ENCODE measurements at places on chromosomes 4 and X. TPM values are rescaled to one million over a fixed set of nuclear protein-coding genes. Genes with fewer than 3 reads are reported as not detected.

- no peak for DNase-seq
These were observed 9.2 kb downstream of the VCX start for GRCh38 chrX:7852166-7852565.

DNA sequence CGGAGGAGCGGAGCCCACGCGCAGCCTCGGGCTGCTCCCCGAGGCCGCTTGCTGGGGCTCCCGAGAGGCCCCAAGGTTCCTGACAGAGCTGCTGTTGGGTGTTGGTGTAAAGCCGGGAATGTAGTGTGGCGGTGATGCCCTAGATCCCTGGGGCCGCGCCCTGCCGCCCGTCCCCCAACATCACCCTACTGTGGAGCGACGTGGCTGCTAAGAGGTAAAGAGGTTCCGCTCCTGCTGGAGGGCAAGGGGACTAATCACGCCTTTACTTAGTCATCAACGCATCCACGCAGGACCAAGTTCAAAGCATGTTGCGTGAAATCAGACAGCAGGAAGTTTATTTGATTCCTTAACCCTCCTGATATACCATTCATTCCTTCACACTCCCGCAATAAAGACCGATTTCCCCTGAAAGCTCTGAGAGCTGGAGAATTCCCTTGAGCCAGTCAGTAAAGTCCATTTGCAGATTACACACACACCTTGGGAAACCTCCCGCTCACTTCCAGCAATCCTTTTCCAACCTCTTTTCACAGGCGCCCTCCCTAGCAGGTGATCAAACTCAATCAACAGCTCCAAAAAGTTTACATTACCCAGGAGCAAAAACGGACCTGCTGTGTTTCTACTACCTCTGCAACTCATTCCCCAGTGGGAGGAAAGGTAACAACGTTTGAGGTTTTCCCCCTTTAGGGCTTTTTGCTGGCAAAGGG is 579 bp upstream of the GABRA2 start:
- no peak for DNase-seq

LRCH2 gene
- total RNA-seq = 7.4 TPM

DNA sequence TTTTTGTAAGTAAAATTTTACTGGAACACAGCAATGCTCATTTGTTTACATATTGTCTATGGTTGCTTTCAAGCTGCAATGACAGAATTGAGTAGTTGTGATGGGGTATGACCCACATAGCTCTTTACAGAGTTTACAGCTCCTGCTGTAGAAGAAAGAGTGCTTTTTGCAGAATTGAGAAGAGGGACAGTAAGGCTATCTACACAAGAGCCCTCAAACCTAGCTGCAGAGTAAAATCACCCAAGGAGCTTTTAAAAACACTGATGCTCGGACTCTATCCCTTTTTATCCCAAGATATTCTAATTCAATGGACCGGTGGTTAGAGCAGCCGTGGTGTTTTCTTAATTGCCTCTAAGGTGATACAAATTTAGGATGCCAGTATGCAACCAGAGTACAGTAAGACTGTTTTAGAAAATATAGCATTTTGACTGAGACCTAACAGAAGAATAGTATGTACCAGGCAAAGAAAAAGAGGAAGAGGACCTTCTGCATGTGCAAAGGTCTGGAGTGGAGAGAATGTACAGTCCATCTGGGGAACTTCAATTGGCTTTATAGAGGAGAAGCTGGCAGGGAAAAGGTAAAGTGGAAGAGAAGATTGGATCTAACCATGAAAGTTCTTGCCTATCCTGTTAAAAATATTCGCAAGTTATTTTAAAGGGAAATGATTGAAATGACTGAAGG is 663.6 kb upstream of the CPEB2 start:
- DNase-seq = no peak

GRCh38 chr4:140994015-140994414 is 139.3 kb downstream of the RNF150 start:
- DNase-seq = no peak

ADH1B gene
- total RNA-seq = not detected

GRCh38 chr4:185730387-185730786 is 81.6 kb downstream of the SORBS2 start:
- peak; percentile 80 for DNase-seq

DNA sequence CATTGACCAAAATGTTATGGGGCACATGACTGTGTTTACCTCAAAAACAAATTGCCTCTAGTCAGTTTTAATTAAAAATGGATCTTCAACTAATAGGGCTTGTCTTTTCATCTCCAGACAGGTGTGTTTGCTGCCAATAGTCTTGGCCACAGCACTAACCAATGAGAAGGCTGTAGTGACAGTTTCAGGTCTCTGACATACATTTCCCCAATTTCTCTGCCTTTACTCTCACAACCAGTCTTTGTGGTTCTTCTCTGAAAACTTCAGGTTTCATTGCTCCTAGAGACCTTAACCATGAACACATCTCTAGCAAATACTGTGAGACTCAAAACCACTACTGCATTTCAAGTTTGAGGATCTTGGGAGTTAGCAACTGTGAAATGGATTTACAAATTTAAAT is 3.5 kb upstream of the EDNRA start:
- DNase-seq = no peak

NLGN4X gene
- 0.94 TPM for total RNA-seq

C4orf54 gene
- 0.05 TPM for total RNA-seq

SMIM31 gene
- 0.05 TPM for total RNA-seq

DMRTC1B gene
- 0.20 TPM for total RNA-seq

GRCh38 chrX:3648084-3648483 is 65.4 kb downstream of the PRKX start:
- no peak for DNase-seq

RBPJ gene
- total RNA-seq = 93.4 TPM

DNA sequence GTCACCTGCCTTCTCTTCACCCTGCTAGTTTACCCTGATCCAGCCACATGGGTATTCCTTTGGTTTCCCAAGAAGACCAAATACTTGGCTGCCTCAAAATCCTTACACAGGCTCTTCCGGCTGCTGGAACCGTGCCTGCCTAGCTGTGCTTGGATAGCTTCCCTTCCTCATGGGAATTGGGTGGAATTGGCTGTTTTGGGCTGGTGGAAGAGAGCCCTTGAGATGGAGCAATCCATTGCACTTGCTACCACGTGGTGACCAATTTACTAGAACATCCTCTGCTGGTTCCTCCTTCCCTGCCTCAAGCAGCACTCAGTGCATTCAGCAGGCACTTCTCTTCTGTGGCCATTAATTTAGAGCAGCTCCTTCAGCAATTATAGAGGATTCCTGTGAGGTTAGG is 119.3 kb upstream of the AP1S2 start:
- DNase-seq = no peak

VCX3B gene
- not detected for total RNA-seq

FSTL5 gene
- 0.05 TPM for total RNA-seq

IL2RG gene
- not detected for total RNA-seq

- no peak for DNase-seq
These were observed 49.2 kb downstream of the WDFY3 start for GRCh38 chr4:84917086-84917821.

DNA sequence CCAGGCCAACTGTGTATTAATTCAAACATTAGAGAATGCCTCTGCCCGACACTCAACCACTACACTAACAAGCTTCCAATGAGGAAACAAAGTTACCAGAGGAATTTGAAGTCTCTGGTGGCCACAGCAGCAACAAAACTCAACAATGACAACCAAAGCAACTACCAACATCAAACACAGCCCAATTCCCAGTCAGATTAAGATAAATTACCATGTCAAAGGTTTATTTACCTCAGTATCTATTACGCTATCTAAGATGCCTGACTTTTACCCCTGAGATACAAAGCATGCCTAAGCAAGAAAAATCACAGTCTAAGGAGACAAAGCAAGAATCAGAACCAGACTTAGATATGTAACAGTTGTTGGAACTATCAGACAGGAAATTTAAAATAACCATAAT is 230.1 kb upstream of the FTHL17 start:
- DNase-seq = no peak

- no peak for DNase-seq
These were observed 32.9 kb downstream of the RAI2 start for GRCh38 chrX:17828171-17828570.

F9 gene
- not detected for total RNA-seq

GRCh38 chrX:106716463-106716862 is 10.0 kb upstream of the RNF128 start:
- no peak for DNase-seq

GRCh38 chrX:71550578-71550977 is 17.7 kb downstream of the OGT start:
- no peak for DNase-seq

- DNase-seq = no peak
These were observed 16.0 kb downstream of the CNGA2 start for GRCh38 chrX:151750511-151750910.

- DNase-seq = no peak
These were observed 397.5 kb upstream of the PRKX start for GRCh38 chrX:4110964-4111363.

- DNase-seq = no peak
These were observed 167.9 kb downstream of the PRDM5 start for GRCh38 chr4:120754590-120754989.

DNA sequence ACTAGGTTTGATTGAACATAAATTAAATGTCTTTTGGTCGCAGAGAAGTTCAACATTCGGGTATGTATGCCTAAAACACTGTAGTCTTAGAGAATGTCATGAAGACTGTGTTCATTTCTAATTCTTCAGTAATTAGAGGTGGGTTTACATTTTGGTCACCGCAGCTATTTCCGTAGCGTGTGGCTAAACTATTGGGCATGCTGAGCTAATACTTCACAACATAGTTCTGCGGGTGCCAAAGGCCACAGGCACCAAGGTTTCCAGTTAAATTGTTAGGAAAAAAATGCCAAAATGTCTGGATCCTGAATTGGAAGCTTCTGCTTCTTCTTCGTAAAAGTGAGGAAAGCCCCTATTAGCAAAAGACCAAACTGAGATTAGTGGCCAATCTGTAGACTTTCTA is 25.1 kb downstream of the SMIM31 start:
- no peak for DNase-seq

DNA sequence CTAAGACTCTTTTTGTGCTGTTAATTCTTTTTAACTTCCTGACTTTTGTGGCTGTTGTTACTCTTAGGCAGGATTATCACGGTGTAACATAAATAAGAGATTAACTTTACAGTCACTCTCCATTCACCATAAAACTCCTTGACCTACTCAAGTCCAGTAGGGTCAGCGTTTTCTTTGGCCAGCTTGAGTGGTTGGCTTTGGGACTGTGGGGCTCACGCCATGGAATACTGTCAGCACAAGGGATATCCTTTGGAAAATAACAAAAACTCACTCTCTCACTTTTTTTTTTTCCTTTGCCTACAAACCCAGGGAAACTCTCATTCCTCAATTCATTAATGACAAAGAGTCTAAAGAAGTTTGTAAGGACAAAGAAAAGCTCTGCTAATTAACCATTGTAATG is 89.4 kb upstream of the TLL1 start:
- no peak for DNase-seq

MAMLD1 gene
- 0.52 TPM for total RNA-seq

DNA sequence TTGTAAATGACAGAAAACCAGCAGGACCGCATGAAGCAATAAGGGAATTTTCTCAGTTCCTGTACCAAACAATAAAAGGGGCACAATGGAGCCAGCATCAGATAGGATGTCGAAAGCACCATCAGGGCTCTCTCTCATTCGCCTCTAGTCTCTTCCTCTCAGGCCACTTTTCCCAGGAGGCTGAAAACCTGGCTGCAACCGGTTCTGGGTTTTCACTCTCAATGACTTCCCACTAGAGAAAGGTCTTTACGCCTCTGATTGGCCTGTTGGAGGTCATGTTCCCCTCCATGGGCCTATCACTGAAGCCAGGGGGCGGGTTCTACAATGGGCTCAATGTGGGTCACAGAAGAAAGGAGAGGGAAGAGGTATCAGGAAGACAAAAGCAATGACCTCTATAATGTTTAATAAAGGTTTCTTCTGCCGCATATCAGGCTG is 29.3 kb downstream of the ZNF827 start:
- DNase-seq = peak; percentile 89

TMEM154 gene
- total RNA-seq = 8.3 TPM

DNA sequence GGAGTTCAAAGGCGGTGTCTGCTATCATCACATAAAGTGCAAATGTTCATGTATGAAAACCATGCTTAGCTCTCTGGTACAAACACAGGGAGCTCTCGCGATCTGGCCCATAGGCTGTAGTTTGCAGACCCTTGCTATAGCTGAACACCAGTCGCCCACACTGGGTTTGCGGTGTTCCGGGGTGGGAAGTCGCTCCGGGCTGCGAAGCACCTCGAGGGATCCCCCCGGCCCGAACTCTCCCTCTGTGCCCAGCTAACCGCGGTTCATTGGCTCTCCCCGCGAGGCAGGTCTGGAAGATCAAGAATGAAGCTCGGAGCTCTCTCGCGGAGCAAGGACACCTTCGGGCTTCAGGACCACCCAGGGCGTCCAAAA is 341 bp upstream of the PRPS2 start:
- DNase-seq = no peak

BEX2 gene
- 18.0 TPM for total RNA-seq

DNA sequence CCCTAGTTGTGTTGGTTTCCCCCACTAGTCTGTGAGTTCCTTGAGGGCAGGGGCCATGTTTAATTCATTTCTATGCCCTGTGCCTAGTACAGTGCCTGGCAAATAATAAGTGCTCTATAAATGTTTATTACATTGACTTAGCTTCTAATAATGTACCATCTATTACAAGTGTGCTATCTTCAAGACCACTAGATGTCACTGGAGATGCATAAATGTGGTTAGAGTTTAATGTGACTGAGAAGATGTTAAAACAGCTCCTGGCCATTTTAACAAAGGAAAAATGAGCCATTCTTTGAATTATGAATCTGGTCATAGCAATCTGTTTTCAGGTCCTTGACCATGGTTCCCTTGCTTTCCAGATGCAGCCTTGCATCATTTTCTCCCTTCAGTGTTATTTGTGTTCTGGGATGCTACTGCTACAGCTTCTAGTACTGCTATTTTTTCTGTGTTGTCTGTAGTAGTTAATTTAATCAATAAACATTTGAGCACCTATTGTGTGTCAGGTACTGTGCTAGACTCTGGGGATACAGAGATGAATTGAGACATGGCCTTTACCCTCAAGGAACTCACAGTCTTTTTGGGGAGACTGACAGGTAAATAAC is 43.2 kb downstream of the SLC9A6 start:
- peak; percentile 56 for DNase-seq

CCNB3 gene
- total RNA-seq = 0.20 TPM

DNA sequence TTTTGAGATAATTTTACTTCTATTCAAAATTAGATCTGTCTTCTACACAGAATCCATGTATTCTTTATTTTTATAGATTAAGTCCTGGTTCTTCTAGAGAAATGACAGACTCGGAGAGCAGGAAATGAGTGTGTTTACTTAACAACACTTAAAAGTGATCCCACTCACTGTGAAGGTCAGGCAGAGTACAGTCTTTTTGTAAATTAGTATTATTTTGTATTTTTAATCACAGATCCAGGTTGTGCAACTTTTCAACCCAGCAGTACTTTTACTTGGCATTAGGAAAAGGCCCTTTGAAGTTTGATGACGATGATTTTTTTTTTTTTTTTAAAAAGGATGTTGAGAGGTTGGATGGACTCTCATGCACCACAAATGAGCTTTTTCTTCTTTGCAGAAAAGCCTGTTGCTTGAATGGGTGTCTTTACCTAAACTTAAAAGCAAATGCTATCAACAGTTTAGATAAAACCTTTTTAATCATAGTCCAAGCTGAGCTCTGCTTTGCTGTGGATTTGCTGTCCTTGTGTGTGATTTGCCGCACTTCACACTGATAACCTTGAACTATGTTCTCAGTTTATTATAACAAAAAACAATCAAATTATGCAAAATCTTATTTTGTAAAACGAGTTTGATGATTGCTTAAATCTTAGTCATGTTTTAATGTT is 114.1 kb downstream of the MXRA5 start:
- DNase-seq = no peak

CYBB gene
- total RNA-seq = 0.17 TPM

All from renal cortical epithelial cell (primary cell).